ENCODE measurements at places on chromosomes 4 and X.

DNA sequence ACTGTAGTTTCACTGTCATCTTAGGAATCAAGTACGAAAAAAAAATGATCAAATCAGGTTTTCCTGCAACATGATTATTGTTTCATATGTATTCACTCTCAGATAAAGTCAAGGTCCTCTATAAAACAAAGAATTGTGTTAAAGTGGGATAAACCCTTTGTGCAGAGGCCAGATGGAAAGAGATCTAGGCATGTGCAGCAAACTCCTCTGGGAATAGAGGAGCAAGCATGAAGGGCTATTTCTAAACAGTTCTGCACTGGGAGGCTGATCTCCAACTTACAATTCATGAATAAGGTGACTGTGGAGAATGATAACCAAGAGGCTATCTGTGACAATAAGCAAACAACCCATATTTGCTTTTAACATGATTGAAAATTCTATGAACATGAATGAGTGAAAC lies 2.4 kb upstream of the WDFY3 start:
- no peak for DNase-seq

DNA sequence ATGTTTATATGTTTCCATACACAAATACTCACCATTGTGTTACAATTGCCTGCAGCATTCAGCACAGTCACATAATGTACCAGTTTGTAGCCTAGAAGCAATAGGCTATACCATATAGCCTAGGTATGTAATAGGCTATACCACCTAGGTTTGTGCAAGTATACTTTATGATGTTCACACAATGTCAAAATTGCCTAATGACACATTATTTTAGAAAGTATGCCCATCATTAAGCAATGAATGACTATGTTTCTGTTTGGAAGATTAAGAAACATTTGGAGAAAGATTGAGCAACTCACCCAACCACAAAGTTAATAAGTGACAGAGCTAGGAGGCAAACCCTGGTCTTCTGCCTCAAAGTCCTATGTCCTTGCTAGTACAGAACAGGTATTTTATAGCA lies 96.8 kb upstream of the GRIA3 start:
- DNase-seq = no peak

- DNase-seq = no peak
Observed at GRCh38 chr4:73777612-73778011, 37.2 kb downstream of the CXCL8 start.

DNA sequence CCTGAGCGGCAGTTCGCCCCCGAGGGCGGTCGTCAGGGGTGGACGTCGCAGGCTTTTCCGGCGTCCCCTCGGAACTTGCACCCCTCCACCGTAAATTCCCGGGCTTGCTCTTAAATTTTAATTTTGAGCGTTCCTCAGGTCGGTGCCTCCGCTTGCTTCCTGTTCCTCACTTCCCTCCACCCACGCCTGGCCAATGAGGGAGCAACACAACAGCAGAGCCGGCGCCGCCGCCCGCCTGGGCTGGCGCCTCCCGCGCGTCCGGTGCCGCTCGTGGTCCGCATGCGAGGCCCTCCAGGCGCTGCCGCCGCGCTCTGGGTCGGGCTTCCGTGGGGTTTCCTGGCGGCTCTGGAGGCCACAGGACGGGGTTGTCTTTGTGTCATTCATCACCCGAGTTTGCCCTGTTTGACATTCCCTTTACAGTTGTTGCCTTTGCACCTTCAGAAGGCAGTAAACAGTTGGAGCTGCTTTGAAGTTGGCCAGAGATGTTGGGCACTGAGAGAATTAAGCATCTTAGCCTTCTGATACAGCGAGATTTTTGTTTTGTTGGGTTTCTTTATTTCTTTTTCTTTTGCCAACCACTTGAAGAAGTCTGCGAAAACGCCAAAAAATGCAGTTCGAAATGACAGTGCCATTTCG lies 692 bp downstream of the SPCS3 start:
- DNase-seq = peak; percentile 83

DNA sequence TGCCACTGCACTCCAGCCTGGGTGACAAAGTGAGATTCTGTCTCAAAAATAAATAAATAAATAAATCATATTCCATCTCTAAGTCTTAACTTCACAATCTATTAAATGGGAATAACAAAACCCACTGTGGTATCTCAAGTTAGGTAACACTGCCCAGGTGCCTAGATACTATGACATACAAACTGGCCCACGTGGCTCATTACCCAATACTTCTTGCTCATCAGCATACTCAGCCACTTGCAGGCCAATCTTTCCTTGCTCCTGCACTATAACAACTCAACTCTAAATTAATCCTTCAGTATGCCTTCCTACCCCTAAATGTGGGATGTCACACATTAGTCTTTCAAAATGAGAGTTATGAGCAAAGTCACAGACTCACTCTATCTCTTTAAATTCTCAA lies 230.1 kb downstream of the OPHN1 start:
- no peak for DNase-seq

- no peak for DNase-seq
Observed at GRCh38 chr4:150491132-150492049, 90.6 kb upstream of the MAB21L2 start.

DNA sequence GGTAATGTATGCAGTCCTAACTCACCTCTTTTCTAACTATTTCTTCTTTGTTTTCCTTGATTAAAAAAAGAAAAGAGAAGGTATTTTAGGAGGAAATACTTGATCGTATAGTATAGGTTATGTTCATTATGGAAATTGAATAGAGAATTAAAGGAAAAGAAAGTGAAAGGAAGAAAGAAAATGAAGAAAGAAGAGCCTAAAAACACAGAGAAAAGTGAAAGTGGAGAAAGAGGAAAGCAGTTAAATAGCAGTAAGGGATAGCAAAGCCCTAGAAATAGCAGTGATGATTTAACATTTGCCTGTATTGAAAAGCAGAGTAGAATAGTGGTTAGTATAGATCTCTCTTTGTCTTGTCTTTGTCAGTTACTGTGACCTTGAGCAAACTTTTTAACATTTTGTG lies 37.0 kb downstream of the MRPL1 start:
- DNase-seq = no peak

DNA sequence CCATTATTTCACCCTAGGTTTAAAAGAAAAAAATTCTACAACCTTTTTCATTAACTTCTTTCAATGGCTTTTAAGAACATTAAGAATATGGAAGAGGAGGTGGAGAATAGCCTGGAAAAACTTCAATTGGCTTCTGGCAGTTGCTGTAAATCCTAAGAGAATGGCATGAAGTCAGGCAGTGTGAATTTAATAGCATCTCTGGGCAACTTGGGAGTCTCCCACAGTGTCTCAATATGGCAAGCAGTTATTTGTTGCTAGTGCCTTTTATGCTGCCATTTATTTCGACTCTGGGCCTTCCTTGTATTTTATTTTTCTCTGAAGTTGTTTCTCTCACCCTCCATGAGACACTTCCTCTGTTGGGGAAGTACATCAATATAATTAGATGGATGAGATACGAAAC lies 322.1 kb downstream of the CBLL2 start:
- DNase-seq = no peak

DNA sequence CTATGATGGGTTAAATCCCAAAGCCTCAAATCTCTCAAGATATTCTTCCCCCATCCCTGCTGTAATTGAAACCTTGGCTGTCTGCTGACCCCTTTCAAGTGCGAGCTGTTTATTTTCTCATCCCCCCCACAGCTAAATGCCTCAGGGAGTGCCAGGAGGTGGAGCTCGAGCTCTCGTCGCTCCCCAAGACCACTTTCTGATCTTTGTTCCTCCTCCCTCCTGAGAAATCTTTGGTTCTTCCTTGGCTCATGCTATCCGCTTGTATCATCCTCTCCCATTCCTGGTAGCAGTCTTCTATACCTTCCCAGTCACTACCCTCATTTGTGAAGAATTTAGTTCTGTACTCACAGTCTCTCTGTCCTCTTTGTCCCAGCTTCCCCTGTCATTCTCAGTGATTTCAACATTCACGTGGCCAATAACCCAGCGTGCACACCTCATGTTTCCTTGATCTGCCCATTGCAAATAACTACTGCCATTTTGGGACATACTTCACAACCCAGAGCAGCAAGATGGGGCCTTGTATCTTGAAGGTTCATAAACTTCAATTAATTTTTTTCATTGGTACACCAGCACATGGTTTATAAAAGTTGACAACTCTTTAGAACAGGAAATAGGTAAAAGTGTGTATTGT lies 9.2 kb upstream of the SLC25A43 start:
- DNase-seq = no peak
